ENCODE measurements at places on chromosomes 2 and 18.
A peak's percentile ranks its signal among the peaks of the same experiment; 100 is the strongest.

GRCh38 chr18:37332628-37333420 lies 232.8 kb downstream of the CELF4 start:
- DNase-seq: no peak

- DNase-seq: no peak
Observed at GRCh38 chr2:175203621-175204496, 22.3 kb upstream of the ATP5MC3 start.

GRCh38 chr2:222993920-222994650 lies 57.9 kb upstream of the KCNE4 start:
- DNase-seq: peak; percentile 95

DNA sequence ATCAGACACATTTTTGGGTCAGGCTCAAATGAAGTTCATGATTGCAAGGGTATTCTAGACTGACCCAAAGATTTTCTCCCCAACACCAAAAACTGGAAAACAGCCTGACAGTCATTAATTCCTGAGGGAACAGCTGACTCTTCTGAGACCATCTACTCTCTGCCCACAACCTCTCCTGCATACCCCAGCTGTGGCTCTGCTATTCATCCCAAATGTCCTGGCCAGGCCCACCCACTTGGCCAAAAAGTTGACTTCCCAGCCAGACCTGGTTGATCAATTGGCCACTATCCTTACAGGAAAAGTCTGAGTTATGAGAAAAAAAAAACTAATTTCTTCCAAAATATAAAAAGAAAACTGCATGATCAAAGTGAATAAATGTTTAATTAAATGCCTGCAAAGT lies 103.8 kb upstream of the ST3GAL5 start:
- DNase-seq: no peak

DNA sequence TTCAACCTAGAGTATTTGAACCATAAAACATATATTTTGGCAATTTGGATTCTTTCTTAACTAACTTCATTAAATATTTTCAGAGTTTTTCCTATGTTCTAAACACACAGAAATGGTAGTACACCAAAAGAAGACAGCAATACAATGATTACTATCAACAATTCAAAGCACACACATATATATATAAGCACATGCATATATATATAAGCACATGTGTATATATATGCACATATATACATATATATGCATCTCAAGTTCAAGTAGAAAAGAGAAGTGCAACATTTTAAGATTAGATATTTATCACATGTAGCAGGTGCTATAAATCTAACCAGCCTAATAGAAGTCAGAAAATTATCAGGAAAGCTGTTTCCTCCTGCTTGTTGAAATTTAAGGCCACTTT lies 320.9 kb upstream of the FSIP2 start:
- no peak for DNase-seq

- DNase-seq: no peak
Observed at GRCh38 chr18:29661924-29662323, 1380.6 kb downstream of the DSC3 start.

DNA sequence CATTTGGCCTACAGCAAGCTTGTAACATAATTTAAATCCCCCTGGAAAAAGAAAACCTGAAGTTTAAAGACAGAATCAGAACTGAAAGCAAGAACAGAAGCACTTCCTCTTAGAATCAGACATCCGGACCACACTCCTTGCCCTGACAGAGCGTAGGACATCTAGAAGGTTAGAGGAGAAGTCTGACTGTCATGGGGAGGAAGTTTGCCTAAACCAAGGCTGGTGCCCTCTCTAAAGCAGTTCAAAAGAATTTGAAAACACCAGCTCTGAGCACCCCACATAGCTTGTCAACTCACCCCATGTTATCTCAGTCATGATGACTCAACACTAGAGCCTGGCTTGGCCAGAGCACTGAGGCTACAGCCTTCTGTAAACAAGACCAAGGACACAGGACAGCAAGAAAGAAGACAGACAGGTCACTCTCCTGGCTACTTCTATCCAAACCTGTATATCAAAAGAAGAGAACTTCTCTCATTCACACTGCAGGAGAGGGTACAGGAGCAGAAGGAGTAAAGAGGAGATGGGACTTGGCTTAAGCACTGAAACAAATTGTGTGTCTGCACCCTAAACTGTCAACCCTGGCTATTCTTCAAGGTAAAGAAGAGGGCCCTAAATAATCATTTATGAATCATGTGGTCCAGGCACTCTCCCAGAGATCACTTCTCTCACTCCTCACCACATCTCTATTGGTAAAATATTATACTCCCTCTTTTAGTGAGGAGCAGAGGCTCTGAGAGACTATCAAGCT lies 198.6 kb downstream of the MEMO1 start:
- DNase-seq: no peak

GRCh38 chr18:59783138-59783537 lies 85.9 kb upstream of the CCBE1 start:
- DNase-seq: peak; percentile 34

DNA sequence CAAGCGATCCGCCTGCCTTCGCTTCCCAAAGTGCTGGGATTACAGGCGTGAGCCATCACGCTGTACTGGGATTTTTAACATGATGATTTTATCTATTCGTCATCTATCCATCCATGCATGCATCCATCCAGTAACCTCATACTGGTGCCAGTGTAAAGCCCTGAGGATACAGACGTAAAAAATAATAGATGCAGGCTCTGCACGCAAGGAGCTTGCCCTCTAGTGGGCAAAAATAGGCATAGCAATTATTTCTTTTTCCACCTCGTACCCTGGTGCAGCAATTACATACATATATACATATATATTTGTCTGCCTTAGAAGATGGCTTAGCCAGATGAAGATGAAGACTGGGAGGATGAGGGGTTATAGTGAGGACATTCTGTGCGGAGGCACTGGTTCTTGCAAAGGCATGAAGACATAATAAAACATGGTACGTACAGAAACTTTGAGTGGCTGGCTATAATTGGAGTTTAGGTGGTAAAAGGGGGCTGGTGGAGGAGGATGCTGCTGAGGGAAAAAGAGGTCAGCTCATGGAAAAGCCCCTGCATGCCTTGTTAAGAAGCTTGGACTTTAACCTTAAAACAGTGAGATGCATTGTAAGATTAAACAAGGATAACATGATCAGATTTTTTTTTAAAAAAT lies 19.6 kb upstream of the RPIA start:
- DNase-seq: no peak

DNA sequence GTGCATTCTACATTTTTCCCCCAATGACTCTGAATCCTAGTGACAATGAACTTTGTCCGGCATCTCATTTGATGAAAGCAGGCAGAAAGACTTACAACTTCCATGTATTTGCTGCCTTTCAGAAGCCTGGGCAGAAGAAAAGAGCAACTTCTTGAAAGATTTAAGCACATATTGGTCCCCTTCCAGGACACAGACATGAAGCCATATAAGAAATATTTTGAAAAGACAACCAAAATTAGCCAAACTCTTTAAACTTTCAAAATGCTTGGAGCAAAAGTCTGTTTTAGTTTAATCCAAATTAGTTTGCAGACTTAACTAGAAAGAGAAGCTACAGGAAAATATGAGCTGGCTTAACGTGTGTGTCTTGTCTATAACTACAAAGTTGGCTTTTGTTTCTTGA lies 492.5 kb downstream of the NR4A2 start:
- DNase-seq: no peak

DNA sequence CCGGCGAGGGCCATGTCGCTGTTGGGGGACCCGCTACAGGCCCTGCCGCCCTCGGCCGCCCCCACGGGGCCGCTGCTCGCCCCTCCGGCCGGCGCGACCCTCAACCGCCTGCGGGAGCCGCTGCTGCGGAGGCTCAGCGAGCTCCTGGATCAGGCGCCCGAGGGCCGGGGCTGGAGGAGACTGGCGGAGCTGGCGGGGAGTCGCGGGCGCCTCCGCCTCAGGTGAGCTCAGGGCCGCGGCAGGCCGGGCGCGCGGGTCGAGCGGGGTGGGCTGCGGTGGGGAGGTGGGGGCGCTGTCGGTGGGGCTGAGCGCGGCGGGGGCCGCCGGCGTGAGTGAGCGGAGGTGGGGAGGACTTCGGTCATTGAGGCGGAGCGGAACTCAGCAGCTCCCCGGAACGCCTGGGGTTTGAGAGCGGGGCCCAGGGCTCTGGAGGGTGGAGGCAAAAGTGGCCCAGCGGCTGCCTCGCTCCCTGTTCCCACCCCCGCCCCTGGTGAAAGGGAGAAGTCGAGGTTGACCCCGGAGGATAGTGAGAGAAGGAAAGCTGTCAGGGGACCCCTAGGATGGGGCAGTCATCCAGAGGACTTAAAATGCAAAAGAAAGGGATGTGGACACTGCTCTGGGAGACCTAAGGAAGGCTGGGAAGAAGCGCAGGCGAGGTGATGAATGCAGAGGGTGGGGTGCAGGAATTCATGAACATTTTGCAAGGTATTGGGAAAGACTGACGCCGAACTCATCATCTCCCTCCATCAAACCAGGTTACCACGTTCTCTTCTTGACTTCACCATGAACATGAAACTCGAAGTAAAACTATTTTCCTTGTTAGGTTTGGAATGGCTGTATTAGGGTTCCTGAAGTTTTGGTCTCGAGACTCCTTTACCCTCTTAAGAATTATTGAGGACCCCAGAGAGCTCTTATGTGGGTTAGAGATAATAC lies 633 bp downstream of the MALT1 start:
- DNase-seq: no peak
